T-cell (primary cell): ENCODE measurements at places on chromosomes 12 and 14.
A peak's percentile ranks its signal among the peaks of the same experiment; 100 is the strongest.

GRCh38 chr14:60981633-60982455, 799 bp downstream of the SLC38A6 start:
- H3K27me3 ChIP-seq: no peaks in the 10 kb centered on the region
- H3K4me3 ChIP-seq: peak overlapping the region; percentile 99
- H3K27ac ChIP-seq: peak overlapping the region; percentile 94

DNA sequence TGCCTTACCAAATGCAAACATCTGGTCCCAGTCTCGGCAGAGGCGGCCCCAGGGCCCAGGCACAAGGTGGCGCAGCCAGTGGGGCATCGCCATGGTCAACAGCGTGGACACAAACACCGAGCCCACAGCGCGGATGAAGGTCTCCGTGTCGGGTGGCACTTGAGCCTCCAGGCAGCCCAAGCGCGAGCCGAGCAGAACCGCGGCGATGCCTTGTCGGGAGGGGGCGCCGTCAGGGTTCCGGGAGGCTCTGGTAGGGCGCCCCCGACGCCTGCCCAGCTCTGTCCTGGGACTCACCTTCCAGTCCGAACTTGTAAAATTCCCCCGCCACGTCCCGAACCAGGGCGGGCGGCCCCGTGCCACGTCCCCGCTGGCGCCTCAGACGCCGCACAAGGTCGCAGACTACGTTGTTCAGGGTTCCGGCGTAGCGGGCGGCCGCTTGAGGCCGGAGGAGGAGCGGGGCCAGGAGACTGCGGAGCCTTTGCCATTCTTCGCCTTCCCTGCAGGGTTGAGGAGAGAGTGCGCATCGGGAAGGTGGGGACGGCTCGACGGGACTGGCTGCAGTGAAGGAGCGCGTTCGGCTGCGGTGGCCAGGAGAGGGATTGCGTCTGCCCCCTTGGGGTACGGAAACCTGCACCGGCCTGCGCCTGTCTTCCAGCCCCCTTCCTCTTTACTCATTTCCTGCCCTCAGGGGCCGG, 1.7 kb downstream of the CYP27B1 start:
- peaks cover 19% of the 10 kb centered on the region for H3K27me3 ChIP-seq
- H3K36me3 ChIP-seq: peaks cover 6% of the 10 kb centered on the region
- H3K4me3 ChIP-seq: peak overlapping the region; percentile 65

DNA sequence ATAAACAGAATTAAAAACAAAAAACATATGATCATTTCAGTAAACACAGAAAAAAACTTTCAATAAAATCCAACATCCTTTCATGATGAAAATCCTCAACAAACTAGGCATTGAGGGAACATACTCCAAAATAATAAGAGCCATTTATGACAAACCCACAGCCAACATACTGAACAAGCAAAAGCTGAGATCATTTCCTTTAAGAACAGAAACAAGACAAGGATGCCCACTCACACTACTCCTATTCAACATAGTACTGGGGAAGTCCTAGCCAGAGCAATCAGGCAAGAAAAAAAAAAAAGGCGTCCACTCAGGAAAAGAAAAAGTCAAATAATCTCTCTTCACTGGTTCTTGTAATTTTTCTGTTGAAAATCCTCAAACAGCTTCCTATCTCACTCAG, 30.1 kb downstream of the MRPL42 start:
- H3K27ac ChIP-seq: no peak overlapping the region
- H3K4me1 ChIP-seq: no peaks in the 10 kb centered on the region
- H3K36me3 ChIP-seq: peaks cover 10% of the 10 kb centered on the region
- H3K4me3 ChIP-seq: no peak overlapping the region
- H3K27me3 ChIP-seq: no peaks in the 10 kb centered on the region

DNA sequence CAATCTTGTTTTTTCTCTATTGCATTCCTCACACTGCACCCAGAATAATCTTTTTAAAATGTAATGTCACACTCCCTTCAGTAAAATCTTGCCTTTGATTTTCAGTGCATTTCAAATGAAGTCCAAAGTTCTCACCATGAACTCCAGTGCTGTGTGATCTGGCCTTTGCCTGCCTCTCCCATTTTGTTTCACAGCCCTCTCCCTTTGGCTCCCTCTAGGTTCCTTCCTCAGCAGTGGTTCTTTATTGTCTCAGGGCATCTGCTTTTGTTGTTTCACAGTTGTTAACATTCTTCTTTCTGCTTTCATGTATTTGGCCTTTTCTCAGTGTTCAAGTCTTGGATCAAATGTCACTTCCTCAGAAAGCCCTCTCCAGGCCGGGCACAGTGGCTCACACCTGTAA, 84.5 kb upstream of the AMN1 start:
- H3K27me3 ChIP-seq: no peaks in the 10 kb centered on the region
- no peaks in the 10 kb centered on the region for H3K36me3 ChIP-seq
- DNase-seq: no peak
- H3K4me1 ChIP-seq: peaks cover 7% of the 10 kb centered on the region
- H3K4me3 ChIP-seq: no peak overlapping the region
- no peak overlapping the region for H3K27ac ChIP-seq

DNA sequence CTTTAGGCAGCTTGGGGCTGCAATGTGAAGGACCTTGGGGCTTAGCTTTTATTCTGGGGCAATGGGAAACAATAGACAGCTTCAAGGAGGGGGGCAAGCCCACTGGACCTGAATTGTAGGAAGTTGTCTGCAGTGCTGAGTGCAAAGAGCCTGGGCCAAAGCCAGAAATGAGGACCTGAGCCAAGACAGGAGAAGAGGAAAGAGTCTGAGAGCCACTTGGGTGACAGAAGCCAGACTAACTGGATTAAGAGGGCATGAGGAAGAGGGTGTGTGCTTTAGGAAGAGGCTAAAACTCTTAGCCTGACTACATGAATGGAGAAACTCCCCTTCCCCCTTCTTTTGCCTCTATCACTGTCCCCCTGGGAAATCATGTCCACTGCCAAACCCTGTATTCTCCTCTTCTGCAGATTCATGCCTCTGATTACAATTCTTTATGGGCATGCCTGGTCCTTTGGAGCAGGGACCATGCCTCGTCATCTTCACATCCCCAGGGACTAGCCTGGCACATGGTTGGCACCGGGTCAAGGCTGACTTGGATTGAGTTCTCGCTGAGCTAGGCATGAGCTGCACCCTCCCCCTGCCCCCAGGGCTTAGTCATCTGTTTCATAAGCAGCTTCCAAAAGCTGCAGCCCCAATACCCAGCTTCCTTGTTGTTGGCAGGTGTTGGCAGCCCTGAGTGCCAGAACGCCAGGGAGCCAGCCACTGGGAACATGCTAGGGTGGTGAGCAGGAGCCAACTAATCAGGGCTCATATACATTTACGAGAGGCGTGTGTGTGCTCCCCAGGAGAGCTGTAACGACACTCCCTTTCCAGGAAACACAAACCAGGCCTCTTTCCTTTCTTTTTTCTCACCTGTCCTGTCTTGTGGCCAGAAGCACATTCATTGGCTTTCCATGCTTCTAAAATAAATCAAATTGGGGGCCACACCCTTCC, 27.7 kb upstream of the JDP2 start:
- no peaks in the 10 kb centered on the region for H3K36me3 ChIP-seq
- H3K27me3 ChIP-seq: no peaks in the 10 kb centered on the region
- H3K4me1 ChIP-seq: peaks cover 4% of the 10 kb centered on the region
- no peak overlapping the region for H3K4me3 ChIP-seq
- DNase-seq: no peak
- H3K27ac ChIP-seq: no peak overlapping the region

GRCh38 chr14:79831195-79831892, 380.0 kb downstream of the DIO2 start:
- H3K27ac ChIP-seq: no peak overlapping the region
- H3K36me3 ChIP-seq: no peaks in the 10 kb centered on the region
- no peak overlapping the region for H3K4me3 ChIP-seq
- H3K27me3 ChIP-seq: no peaks in the 10 kb centered on the region
- no peak for DNase-seq

GRCh38 chr12:3464561-3464960, 26.4 kb upstream of the PRMT8 start:
- no peaks in the 10 kb centered on the region for H3K27me3 ChIP-seq
- no peaks in the 10 kb centered on the region for H3K36me3 ChIP-seq
- H3K4me3 ChIP-seq: no peak overlapping the region
- H3K27ac ChIP-seq: no peak overlapping the region

GRCh38 chr12:30420561-30420960, 275.1 kb downstream of the IPO8 start:
- no peaks in the 10 kb centered on the region for H3K4me1 ChIP-seq
- no peaks in the 10 kb centered on the region for H3K36me3 ChIP-seq
- no peak for DNase-seq

DNA sequence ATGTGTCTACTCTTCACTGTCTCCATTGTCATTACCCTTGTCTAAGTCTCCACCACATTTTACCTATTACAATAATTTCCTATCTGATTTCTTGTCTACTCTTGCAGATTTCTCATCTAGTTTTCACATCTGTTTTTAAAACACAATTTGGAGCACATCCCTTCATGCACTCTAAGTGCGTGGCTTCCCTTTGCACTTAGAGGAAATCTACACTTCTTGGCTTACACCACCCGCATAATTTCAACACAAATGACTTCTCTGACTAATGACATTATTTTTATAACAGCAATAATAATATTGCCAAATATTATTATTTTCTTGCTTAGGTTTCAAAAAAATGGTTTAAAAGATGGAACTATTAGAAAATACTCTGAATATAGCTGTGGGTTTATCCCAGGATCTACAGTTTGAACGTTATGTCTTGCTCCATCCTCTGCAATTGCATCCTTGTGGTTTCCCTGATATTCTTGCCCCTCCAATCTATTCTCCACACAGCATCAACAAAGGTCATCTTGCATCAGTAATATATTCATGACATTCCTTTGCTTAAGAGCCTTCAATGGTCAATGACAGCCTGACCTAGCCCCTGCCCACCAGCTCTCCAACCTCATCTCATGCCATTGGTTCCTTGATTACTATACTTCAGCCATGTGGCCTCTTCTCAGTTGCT, 153.7 kb downstream of the SLC25A21 start:
- H3K4me1 ChIP-seq: no peaks in the 10 kb centered on the region
- no peaks in the 10 kb centered on the region for H3K27me3 ChIP-seq
- no peaks in the 10 kb centered on the region for H3K36me3 ChIP-seq
- H3K4me3 ChIP-seq: no peak overlapping the region
- no peak overlapping the region for H3K27ac ChIP-seq

DNA sequence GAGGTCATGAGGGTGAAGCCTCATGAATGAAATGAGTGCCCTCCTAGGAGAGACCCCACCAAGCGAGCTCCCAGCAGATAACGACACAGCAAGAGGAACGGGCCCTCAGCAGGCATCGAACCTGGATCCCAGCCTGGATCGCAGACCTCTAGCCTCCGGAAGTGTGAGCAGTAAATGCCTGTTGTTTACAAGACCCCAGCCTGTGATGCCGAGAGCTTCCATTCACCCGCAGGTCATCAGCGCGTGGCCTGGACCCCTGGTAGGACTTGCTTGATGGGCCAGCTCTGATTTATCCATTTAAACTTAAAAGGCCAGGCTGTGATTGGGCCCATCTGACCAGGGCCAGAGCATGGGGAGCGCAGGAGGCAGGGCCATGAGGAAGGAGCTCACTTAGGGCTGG, 7.0 kb downstream of the TMEM179 start:
- H3K27ac ChIP-seq: no peak overlapping the region
- peaks cover 76% of the 10 kb centered on the region for H3K27me3 ChIP-seq
- H3K4me3 ChIP-seq: no peak overlapping the region
- DNase-seq: no peak

- DNase-seq: no peak
- no peaks in the 10 kb centered on the region for H3K27me3 ChIP-seq
- peak overlapping the region; percentile 2 for H3K4me3 ChIP-seq
- H3K27ac ChIP-seq: no peak overlapping the region
Observed at GRCh38 chr14:23020143-23021128, 10.5 kb upstream of the C14orf93 start.

DNA sequence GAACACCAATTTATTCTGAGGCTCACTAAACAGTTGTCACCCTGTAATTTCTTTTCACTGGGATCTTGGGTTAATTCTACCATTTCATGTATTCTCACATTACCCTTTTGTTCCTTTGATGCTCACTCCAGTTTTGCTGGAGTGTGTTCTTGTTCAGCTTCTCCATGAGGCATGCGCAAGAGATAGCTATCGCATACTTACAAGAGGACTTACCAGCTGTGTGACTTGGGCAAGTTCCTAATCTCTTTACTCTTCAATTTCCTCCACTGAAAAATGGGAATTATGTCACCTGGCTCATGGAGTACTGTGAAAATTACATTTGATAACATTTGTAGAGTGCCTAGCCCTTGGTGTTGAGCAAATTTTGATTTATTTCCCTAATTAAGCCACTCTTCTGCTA, 56.5 kb upstream of the JDP2 start:
- DNase-seq: no peak
- no peak overlapping the region for H3K4me3 ChIP-seq
- no peaks in the 10 kb centered on the region for H3K36me3 ChIP-seq
- H3K27ac ChIP-seq: no peak overlapping the region

DNA sequence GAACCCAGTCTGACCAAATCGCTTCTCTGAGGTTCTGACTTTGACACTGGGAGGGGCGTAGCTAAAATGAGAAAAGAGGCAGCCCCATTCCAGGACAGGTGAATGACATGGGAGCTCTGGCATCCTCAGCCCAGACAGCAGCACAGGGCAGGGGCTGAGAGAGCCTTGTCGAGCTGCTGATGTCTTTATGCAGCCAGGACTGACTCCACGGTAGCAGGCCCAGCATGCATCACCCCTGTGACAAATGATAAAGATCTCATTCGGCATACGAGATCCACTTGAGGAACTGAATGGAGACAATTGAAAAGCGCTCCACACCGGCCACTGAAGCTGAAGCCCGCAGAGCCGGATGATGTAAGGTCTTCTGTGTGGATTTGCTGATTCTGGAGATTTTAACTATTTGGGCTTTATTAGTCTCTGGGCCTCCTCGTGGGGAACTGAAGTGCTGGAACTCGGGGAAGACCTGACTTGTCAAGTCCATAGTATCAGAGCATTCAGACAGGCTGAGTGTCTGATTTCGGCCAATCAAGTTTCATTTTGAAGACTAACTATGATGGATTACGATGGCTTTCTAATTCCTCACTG, 56.9 kb upstream of the MAP1LC3B2 start:
- no peak for DNase-seq
- H3K27ac ChIP-seq: no peak overlapping the region
- no peaks in the 10 kb centered on the region for H3K4me1 ChIP-seq
- no peak overlapping the region for H3K4me3 ChIP-seq
- H3K36me3 ChIP-seq: no peaks in the 10 kb centered on the region

GRCh38 chr12:47981496-47982260, 18.3 kb downstream of the TMEM106C start:
- peaks cover 57% of the 10 kb centered on the region for H3K27me3 ChIP-seq
- H3K4me1 ChIP-seq: no peaks in the 10 kb centered on the region
- DNase-seq: no peak
- H3K36me3 ChIP-seq: no peaks in the 10 kb centered on the region
- H3K4me3 ChIP-seq: no peak overlapping the region
